Omental fat pad (tissue), 4 donors: ENCODE measurements at places on chromosomes 5 and 9.
A peak's percentile ranks its signal among the peaks of the same experiment; 100 is the strongest.

- DNase-seq = no peak
Observed at GRCh38 chr9:132982458-132982857, 4.0 kb downstream of the GFI1B start.

- DNase-seq = no peak
Observed at GRCh38 chr5:75663579-75664284, 52.5 kb downstream of the ANKDD1B start.

GRCh38 chr9:85168412-85168811 is 498.9 kb downstream of the NTRK2 start:
- DNase-seq = no peak

DNA sequence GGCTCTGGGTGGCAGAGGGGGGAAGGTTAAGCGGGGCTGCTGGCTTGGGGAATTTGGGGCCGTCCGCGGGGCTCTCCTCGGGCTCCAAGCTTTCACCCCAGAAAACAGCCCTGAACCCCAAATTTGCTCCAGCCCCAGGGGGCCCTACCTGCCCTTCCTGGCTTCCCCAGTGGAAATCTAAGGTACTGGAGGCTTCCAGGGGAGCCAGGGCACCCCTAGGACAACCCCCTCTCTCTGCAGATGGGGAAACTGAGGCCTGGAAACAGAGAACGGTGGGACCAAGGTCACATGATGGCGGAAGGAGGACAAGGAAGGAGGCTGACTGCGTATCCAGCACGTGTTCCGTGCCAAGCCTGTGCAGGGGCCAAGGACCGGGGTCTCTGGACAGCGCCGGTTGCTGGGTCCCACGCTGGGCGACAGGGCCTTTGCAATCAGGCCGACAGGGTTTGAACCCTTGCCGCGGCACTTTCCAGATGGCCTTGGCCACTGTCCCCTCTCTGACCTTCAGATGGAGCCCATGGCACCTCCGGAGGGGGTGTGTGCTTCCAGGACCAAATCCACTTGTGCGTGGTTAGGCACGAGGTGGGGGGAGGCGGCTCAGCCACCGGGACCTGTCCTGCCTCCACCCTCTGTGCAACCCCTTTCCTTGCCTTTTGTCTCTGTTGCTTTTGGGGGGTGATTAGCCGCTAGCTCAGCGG is 183.1 kb downstream of the C9orf50 start:
- DNase-seq = no peak

- no peak for DNase-seq
Observed at GRCh38 chr5:153439130-153439529, 51.3 kb upstream of the GRIA1 start.

GRCh38 chr5:147779694-147780093 is 2.8 kb downstream of the JAKMIP2 start:
- DNase-seq = no peak

DNA sequence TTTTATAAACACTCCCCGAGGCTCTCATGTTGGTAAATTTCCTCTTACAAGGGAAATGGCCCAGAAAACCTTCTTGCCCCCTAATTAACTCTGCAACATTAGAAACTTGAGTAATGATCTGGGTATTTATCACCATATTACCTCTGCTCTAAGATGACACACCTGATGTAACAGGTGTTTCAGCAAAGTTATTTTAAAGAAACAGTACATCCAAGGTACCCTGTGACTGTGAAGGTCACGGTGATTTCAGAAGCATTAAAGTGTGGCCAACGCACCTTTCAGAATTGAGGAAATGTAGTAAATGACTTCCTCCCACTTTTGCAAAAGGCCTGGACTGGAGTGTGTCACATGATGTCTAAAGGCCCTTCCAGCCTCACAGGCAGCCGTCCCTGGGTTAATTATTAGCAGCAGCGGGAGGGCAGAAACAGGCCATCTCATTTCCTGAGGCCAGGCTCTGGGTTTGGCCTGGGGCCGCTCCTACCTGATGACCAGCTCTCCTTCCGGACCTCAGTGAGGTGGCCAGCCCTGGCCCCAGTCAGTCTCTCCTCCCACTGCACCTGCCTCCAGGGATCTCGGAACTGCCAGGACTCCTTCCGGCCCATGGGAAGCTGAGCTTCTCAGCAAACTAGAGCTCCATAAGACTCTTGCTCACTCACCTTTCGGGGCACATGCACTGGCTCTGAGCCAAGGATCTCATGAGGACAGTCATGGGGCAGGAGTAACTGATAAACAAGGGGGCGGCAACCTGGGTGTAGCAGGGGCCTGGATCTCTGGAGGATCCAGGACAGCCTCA is 20.7 kb downstream of the PTPN3 start:
- DNase-seq = no peak

GRCh38 chr5:157362012-157362411 is 96.1 kb downstream of the CYFIP2 start:
- DNase-seq = no peak

DNA sequence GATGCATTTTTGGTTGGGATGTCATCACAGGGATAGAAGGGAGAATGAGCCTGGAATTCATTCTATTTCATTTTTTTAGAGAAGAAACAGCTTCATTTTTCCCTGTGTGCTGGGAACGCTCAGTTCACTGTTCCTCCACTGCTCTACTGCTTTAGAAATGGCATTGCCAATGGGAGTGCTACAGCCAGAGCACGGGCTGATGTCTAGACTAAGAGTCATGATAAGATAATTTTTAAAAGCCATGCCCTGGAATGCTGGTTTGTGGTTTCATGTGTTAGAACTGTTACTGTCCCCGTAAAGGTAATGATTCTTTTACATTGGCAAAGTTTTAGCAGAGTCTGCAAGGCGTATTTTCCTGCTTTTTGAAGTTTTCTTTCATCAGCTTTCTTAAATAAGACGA is 119.6 kb downstream of the SEMA6A start:
- DNase-seq = no peak

GRCh38 chr5:45512521-45512920 is 183.7 kb downstream of the HCN1 start:
- no peak for DNase-seq

DNA sequence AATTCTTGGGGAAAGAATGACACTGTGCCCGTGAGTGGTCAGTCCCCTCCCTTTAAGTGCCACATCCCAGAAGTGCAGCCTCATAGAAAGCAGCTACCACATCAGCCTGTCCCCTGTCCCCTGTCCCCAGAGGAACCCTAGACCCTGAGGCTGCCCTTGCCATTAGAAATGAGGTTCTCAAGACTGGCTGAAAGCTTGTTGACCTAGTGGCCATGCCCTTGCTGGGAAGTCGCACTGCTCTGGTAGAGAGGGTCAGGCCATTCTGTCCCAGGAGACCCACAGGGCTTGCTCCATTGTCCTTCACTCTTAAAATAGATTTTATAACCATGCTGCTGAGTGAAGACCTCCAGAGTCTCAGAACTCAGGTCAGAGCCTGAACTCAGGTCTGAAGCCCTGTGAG is 184.5 kb downstream of the RGS3 start:
- DNase-seq = no peak

- no peak for DNase-seq
Observed at GRCh38 chr9:31137176-31138160, 1247.0 kb upstream of the ACO1 start.

- DNase-seq = peak; percentile 18
Observed at GRCh38 chr9:93093877-93094657, 1.9 kb upstream of the CARD19 start.

- no peak for DNase-seq
Observed at GRCh38 chr5:160460377-160461049, 38.9 kb downstream of the PTTG1 start.

DNA sequence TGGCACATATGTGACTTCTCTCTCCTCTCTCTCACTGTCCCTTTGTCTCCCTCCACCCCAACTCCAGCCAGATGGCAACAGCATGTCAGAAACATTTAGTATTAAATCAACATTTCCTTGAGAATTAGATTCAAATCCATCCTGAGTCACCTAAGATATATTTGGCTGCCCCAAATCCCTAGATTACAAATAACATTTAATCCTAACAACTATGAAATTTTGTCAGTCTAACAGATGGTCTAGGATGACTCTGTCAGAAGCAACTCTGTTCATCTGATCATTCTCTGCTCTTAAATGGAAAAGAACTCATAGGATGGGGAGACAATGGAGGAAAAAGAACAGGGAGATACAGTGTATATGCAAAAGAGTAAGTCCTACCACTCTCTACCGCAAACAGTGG is 201.2 kb downstream of the TSSK1B start:
- no peak for DNase-seq

DNA sequence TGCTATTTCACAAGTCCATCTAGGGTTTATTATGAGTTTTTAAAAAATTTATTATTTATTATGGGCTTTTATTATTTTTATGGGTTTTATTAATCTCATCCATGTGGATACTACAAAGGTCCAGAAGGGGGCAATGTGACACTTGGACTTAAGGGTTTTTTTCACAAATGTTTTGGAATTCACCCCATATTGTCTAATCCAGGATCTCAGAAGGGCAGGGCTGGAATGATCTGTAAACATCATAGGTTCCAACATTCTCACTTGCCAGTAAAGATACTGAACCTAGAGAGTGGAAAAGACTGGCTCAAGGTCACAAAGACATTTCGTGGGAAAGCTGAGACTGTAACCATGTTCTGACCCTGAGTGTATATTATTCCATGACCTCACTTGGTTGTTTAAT is 35.6 kb downstream of the NIM1K start:
- DNase-seq = no peak

GRCh38 chr9:81601639-81602623 is 87.4 kb downstream of the TLE1 start:
- DNase-seq = no peak

- no peak for DNase-seq
Observed at GRCh38 chr5:176144508-176144907, 93.7 kb upstream of the SIMC1 start.

DNA sequence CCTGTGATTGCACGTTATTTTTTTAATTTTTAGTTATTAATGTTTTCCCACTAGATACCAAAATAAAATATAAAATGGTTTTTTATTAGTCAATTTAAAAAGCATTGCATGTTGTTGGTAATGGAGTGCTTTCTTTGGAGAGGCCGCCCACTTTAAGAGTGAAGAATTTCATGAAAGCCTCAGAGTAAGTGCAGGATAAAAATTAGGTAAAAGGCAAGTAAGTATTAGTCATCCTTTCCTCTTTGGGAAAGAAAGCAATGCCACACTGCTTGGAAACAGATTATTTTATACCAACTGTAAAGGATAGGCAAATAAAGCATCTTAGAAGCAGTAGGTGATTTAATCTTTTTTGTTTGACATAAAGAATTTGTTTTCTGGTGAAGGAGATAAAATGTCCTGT is 62.9 kb downstream of the HSD17B4 start:
- no peak for DNase-seq

DNA sequence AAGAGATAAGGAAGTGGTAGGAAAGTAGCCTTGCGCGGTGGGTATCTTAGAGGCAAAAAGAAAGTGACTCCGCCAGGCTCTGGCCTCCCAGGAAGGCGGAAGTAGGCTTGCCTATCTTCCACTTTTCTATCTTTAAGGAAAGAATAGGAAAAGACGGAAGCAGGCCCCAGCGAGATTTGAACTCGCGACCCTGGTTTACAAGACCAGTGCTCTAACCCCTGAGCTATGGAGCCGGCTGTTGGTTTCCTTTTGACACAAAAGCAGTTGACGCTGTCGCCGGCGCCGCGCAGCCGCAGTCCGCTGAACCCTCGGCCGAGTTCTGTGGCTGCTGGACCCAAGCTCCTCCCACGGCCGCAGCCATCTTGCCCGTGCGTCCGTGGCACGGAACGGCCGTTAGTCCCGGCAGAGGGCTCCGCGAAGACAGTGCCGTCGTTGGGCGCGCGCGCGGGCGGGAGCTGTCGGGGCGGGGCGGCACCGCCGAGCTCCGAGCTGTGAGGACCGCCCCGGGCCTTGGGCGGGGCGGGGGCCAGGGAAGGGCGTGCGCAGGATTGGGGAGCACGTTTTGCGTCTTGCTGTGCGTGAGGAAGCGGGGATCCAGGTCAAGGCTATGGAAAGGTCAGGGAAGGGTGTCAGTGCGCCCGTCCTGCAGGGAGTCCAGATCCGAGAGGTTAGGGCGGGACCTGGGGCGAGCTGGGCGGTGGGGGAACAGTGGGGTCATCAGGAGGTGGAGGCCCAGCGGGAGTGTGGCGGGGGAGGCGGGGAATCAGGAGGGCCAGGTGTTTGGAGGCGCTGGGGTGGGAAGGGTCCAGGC is 13.3 kb downstream of the TRIM7 start:
- DNase-seq = peak; percentile 91

DNA sequence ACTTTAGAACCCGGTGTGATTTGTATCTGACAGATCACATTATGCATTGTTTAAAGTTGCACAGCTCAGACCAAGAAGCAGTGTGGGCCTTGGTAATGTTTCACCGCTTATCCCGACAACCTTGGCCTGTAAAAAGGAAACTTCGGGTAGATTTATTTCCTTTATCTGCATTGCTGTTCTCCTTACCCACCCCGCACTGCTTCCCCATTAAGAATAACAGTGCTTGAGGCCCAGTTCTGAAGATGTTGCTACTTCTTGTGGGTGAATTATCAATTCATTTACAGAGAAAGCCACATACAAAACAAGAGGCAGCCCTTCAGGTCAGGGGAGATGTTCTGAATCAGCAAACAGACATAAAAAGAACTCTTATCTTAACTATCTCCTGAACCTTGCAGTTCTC is 8.4 kb downstream of the SMARCA2 start:
- no peak for DNase-seq

- no peak for DNase-seq
Observed at GRCh38 chr9:112278152-112278551, 55.3 kb downstream of the PTBP3 start.

GRCh38 chr9:111078391-111079038 is 40.2 kb upstream of the LPAR1 start:
- no peak for DNase-seq

DNA sequence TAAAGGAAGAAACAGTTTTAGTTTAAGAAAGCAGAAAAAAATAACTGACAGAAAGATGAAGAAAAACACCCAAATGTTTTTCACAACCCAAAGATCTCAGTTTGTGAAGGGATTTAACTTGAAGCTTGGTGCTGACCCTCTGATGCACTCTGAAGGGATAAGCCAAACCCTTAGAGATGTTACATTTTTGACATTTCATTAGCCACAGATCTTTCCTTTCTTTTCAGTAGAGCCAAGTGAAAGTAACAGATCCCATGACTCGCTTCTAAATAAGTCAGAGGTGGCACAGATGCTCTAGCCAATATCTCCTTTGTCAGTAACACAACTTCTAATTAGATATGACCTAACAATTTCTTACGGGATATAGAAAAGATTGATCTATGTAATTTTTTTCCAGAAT is 394.5 kb upstream of the EDIL3 start:
- no peak for DNase-seq

- DNase-seq = no peak
Observed at GRCh38 chr5:109191153-109191558, 218.6 kb downstream of the PJA2 start.

- DNase-seq = no peak
Observed at GRCh38 chr5:175859422-175859821, 12.0 kb upstream of the CPLX2 start.

- DNase-seq = no peak
Observed at GRCh38 chr9:113409481-113409880, 994 bp downstream of the POLE3 start.

- no peak for DNase-seq
Observed at GRCh38 chr9:87433853-87434252, 63.8 kb upstream of the DAPK1 start.

DNA sequence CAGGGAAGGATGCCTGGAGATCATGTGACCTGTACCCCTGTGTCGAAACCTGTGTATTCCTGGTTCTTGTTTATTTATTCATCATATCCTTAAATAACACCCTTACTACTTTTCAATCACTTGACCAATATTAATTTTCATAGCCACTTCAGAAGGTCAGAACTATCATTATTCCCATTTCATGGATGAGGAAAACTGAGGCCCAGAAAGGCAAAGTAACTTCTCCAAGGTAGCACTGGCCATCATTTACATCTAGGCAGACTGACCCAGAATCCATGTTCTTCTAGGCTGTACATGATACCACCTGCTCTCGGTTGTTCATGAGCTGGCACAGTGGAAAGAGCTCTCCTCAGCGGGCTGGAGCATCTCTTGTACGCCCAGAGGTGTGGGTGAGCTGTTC is 49.4 kb downstream of the KCNIP1 start:
- no peak for DNase-seq
